ENCODE measurements at places on chromosomes 11 and 22. TPM values are rescaled to one million over a fixed set of nuclear protein-coding genes. Genes with fewer than 3 reads are reported as not detected.

The DCHS1 gene
- 73.1 TPM for total RNA-seq

The B4GALNT4 gene
- total RNA-seq, result 9.6 TPM

GRCh38 chr11:102685338-102685737, 20.2 kb downstream of the MMP27 start:
- no peak overlapping the region for H3K4me3 ChIP-seq
- H3K27ac ChIP-seq, result no peak overlapping the region
- DNase-seq, result no peak
- no peaks in the 10 kb centered on the region for H3K36me3 ChIP-seq
- H3K27me3 ChIP-seq, result peaks cover 4% of the 10 kb centered on the region
- H3K4me1 ChIP-seq, result no peaks in the 10 kb centered on the region

The KLHDC7B gene
- total RNA-seq, result not detected

The KCNQ1OT1 gene
- 1.5 TPM for total RNA-seq

The OR51E2 gene
- not detected for total RNA-seq

The NPAS4 gene
- not detected for total RNA-seq

DNA sequence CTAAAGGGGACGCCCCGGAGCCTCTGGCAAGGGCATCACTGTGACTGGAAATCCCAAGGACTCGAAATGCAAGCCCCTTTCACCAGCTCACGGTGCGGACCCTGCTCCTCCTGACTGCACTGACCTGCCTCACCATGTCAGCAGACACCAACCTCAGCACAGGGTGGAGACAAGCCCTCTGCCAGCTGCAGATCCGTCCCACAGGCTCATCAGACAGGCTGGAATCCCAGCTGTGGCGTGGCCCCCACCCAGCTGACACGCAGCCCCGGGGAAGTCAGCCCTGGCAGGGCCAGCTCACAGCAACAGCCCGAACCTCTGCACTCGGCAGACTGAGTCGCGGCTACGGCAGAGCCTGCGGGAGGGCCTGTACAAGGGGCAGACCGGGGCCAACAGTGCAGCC, 36.8 kb downstream of the BRD1 start:
- H3K27me3 ChIP-seq, result no peaks in the 10 kb centered on the region
- peaks cover 18% of the 10 kb centered on the region for H3K4me1 ChIP-seq
- H3K4me3 ChIP-seq, result no peak overlapping the region
- no peak overlapping the region for H3K27ac ChIP-seq
- DNase-seq, result no peak
- peaks cover 45% of the 10 kb centered on the region for H3K36me3 ChIP-seq

- peaks cover 6% of the 10 kb centered on the region for H3K4me1 ChIP-seq
- H3K27ac ChIP-seq, result no peak overlapping the region
Measured at GRCh38 chr11:73465871-73466270, 89.7 kb downstream of the RELT start.

The E2F8 gene
- total RNA-seq, result 19.1 TPM

The ME3 gene
- 27.2 TPM for total RNA-seq

The TSPAN32 gene
- not detected for total RNA-seq

The RTN4RL2 gene
- total RNA-seq, result 0.83 TPM

DNA sequence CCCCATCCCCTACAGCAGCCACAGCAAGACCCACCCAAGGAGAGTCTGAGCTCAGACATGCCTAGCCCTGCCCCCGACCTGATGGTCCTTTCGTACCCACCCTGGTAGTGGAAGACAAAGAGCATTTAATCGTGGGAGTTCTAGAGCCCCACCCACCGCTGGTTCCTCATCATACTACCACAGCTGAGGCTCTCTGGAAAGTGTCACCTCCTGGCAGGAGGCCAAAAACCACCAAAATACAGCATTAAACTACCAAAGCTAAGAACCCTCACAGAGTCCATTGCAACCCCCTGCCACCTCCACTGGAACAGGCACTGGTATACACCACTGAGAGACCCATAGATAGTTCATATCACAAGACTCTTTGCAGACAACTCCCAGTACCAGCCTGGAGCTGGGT, 311.1 kb downstream of the TENM4 start:
- H3K36me3 ChIP-seq, result no peaks in the 10 kb centered on the region
- no peak overlapping the region for H3K27ac ChIP-seq
- no peak overlapping the region for H3K4me3 ChIP-seq
- no peak for DNase-seq
- H3K27me3 ChIP-seq, result no peaks in the 10 kb centered on the region

The OR8B2 gene
- total RNA-seq, result not detected

DNA sequence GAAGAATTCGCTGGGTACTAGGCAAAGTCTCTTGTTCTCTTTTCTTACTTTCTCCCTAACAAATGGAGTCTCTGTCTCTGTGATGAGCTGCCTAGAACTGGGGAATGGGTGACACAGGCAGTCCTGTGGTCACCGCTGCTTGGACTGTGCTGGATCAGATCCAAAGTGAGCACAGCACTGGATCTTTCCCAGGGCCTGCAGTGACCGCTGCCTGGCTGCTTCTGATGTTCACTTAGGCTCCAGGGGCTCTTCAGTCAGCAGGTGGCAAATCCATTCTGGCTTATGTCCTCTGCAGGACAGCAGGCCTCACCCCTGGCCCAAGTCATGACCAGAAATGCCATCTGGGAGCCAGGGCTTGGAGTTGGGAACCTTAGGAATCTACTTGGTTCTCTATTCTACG, 61.5 kb downstream of the EXT2 start:
- H3K27ac ChIP-seq, result no peak overlapping the region
- no peaks in the 10 kb centered on the region for H3K36me3 ChIP-seq
- no peak for DNase-seq
- no peaks in the 10 kb centered on the region for H3K27me3 ChIP-seq
- H3K4me1 ChIP-seq, result no peaks in the 10 kb centered on the region
- H3K4me3 ChIP-seq, result no peak overlapping the region

DNA sequence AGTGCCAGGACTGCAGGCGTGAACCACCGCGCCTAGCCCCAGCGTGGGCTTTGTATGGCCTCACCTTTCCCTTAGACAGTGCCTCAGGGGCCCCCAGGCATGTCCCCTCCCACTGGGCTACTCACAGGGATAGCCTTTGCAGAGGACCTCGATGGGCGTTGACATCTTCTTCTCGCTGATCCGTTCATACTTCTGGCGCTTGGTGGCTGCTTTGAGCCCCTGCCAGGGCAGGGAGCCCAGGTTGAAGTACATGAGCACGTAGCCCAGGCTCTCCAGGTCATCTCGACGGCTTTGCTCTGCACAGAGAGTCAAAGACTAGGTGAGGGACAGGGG, 17.5 kb downstream of the CSNK1E start:
- no peak for DNase-seq
- no peak overlapping the region for H3K27ac ChIP-seq
- no peaks in the 10 kb centered on the region for H3K27me3 ChIP-seq
- H3K4me3 ChIP-seq, result no peak overlapping the region
- H3K36me3 ChIP-seq, result peaks cover 81% of the 10 kb centered on the region
- H3K4me1 ChIP-seq, result no peaks in the 10 kb centered on the region
